Omental fat pad (tissue), 4 donors: ENCODE measurements at places on chromosomes 7 and 10. TPM values are rescaled to one million over a fixed set of nuclear protein-coding genes. Genes with fewer than 3 reads are reported as not detected.

DNA sequence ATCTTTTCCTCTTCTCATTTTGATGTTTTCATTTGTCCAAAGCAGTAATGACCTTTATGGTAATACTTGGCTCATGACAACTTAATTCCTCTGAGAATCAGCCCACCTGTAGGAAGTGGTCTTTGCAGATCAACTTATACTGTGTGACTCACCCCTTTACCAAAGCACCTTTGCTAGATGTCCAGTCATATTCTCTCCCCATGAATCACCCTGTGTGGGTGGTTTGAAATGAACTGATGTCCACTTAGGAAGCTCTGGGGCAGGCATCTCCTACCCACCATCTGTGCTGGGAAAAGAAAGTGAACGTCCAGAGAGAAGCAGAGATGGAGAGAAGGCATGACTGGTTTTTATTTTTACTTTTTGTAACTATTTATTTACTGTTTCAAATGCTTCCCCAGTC, 410.3 kb downstream of the KIF20B start:
- no peak for DNase-seq

GRCh38 chr10:102289356-102289755, 44.0 kb downstream of the GBF1 start:
- DNase-seq = no peak

DNA sequence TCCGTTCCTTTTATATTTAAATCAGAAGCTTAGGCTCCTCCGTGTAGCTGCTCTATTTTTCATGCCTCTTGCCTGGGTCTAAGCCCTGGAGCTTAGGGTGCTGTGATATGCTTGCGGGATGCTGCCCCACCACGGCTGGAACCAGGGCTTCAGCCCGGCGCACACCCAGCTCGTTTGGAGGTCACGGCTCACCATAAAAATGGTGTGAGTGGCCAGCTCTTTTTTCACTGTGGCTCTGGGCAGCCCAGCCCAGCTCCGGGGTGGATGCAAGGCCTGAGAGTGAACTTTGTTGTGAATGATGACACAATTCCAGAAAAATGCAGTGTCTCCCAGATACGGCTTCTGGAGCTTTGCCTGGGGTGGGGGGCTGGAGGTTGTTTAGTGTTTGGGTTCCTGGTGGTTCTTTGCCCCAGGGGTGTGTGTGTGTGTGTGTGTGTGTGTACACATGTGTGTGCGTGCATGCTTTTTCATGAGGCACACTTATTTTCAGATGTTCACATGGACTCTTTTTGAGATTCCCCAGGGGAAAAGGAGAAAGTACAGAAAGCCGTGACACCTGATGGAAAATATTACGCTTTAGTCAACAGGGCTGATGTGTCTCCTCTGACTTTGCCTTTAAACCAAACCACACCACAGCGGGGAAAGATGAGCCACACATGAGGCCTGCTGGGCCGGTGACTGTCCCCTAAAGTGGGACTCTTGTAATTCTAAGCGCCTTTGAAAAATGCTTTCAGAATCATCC, 46.2 kb downstream of the GRK5 start:
- no peak for DNase-seq

DNA sequence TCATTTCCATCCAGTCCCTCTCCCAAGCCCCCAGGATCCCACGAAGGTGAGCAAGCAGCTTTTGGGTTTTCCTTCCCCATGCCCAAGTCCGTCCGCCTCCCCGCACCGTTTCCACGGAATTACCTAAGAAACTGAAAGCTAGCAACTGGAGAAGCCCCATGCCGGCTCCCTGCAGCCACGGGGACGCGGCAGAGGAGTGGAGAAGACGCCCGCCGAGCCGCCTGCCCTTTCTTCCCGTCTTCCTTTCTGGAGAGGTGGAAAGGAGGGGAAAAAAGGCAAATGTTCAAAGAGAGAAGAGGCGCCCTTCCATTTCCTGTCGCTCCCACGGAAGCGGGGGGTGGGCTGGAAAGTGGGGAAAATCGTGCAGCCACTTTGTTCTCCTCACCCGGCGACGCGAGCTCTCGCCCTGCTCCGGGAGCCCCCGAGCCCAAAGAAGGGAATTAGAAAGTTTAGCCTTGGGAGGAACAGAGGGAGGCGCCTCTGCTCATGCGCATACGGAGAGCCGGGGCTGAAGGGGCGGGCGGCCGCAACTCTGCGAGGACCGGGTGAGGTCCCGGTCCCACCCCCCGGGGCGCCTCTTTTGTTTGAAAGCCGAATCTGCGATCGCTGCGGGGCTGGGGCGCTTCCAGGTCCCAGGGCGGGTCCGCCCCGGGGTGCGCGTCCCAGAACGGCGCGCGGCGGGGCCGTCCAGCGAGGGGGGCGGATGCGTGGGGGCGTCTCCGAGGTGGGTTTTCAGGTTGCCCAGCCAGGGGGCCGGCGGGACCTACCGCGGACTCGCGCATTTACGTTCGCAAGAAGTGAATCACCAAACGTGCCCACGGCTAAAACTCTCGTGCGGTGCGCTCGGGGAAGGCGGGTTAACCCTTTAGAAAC, at the start of gene LAMB1:
LAMB1 (minus strand) TSS at position 436 of the 873 bp plus-strand sequence; CDS start at position 160, 276 bp downstream.
- DNase-seq = no peak

MRC1 gene
- total RNA-seq = 140 TPM

CFAP43 gene
- total RNA-seq = 0.60 TPM

GRCh38 chr10:77522268-77522809, 115.3 kb downstream of the KCNMA1 start:
- no peak for DNase-seq

RBP3 gene
- not detected for total RNA-seq

GRCh38 chr10:73793456-73793855, 8.1 kb downstream of the ZSWIM8 start:
- DNase-seq = no peak

DNA sequence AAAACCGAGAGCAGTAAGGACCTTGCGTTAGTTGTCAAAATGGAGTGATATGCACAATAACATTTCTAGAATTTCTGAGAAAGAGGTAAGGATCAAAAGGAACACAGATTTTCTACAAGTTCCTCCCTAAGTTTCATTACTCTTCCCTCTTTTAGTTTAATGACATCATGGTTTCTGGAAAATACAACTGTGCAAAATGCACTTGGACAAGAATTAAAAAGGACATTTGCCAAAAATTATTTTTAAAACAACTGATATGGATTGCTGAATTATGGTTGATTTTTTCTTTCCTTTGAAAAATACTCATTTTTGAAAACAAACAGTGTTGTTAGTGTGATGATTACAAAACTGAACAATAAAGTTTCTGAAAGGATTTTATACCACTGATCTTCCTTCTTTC, 52.1 kb downstream of the SRI start:
- DNase-seq = no peak

HMX2 gene
- total RNA-seq = not detected

GRCh38 chr10:80599424-80599847, 61.7 kb downstream of the SH2D4B start:
- no peak for DNase-seq

DNA sequence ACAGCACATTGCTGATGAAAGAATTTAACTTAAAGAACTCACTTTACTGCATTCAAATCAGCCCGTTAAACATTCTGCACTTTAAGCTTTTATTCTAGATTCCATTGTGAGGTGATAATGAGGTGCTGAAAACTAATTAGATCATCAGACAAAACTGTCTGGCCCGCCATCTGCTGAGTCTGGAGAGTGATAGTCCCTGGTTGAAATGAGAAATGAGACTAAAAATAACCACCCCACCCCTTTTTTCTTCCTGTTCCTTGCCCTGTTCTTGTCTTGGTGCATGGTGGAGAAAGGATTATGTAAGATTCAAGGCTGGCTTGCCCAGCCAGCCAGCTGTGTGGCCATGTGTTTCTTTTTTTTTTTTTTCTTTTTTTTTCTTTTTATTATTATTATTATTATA, 277.0 kb upstream of the COBL start:
- no peak for DNase-seq

MRLN gene
- not detected for total RNA-seq
